ENCODE measurements at places on chromosomes 5 and 9.

DNA sequence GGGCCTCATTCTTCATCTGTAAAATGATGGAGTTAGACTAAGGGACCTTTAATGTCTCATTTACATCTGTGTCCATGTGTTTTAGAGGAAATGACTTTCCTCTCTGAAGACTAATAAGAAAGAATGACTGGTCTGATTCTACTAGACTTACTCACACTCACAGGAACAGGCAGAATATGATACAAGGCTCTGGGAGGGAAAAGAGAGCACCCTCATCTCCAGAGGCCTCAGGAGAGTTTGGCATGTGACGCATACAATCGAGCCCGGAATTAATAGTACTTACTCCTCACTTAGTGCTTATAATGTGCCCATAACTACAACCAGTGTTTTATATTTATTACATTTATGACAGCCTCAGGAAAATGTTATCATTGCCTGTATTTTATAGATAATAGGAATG is 608.7 kb downstream of the KCTD16 start:
- no peak for DNase-seq

DNA sequence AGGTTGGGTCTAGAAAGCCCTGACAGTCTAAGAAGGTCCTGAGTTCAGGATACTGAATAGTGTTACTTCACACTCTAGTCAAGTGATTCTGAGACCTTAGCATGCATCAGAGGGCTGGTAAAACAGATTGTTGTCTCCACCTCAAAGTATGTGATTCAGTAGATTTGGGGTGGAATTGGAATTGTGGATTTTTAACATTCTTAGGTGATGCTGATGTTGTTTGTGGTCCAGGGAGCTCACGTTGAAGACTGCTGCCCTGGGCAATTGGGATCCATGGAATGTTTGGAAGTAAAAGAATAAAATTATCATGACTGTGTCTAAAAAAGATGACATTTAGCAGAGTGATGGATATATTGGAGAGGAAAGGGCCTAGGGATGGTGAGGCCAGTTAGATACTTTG is 75.6 kb downstream of the VCAN start:
- no peak for DNase-seq

GRCh38 chr5:140633021-140633471 is at the start of gene CD14:
CD14 (minus strand) TSS chr5:140633175; CDS start chr5:140633071, 104 bp downstream.
- DNase-seq = peak; percentile 32

- DNase-seq = no peak
These were observed 74.8 kb upstream of the RAPGEF1 start for GRCh38 chr9:131814707-131815106.

DNA sequence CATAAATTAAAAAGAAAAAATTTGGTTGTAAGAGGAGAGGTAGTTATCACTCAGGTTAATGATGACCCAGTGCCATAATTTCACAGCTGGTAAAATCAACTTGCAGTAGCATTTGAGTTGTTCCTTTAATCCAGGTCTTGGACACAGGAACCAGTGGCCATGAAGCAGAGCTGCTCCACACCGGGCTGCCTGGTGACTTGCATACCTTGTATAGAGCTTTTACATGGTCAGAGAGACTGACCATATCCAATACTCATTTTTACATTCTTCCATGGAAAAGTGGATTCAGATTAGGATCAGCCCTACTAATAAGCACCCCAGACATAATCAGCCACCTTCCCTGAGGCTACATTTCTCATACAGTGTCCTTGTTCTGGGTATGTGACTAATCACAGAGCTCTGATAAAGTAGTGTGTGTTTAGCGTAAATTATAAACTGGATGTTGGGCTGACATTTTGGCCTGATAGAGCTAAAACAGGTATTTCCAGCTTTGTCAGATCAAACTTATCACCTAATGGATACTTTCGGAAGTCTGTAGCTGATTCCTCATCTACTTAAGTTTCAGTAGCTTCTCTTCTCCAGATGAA is 77.0 kb upstream of the ZSWIM6 start:
- DNase-seq = no peak

GRCh38 chr5:132746954-132747615 is at the start of gene CCNI2:
CCNI2 (plus strand) TSS chr5:132747426; CDS start chr5:132747496, 70 bp downstream.
- DNase-seq = no peak

DNA sequence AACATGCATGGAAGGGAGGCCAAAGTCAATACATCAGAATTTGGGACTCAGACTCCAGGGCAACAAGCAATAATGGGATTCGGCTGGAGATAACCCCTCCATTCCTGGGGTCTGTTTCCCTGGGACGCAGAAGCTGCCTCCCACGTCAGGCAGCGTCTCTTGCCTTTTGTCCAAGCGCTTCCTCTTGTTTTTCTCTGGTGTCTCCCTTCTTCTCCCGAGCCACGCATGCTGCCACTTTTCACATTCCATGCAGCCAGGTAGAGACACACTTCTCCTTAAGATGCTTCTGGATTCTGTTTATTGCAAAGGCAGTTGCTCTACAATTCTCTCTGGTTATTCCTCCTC is 267.3 kb downstream of the AOPEP start:
- no peak for DNase-seq

GRCh38 chr5:3778000-3778550 is 182.4 kb downstream of the IRX1 start:
- DNase-seq = no peak

DNA sequence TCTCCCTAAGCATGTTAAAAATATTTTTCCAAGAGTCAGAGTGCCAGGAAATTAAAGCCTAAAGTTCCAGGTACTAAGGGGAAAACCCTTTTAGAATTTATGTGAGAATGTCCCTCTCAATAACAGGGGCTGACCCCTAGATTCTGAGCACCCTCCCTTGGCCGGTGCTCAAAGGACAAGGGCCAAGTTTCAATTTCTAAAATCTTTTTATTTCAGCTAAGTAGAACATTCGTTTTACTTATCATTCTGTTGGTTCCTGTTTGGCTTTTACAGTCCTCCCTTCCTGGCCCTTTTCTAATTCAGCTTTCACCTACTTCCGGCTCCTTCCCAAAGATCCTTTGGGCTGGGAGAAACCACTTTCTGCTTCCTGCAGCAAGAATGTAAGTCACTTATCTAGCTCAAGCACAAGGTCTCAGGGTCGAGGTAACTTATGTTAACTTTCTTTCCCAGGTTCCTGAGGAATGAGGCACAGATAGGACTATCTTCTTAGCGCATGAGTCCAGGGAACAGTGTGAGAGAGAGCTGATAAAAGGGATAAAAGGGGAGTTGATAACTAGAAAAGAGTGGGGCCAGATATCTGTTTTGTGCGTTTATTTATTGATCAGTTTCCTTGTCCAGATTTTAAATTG is 34.6 kb upstream of the F2RL2 start:
- no peak for DNase-seq

DNA sequence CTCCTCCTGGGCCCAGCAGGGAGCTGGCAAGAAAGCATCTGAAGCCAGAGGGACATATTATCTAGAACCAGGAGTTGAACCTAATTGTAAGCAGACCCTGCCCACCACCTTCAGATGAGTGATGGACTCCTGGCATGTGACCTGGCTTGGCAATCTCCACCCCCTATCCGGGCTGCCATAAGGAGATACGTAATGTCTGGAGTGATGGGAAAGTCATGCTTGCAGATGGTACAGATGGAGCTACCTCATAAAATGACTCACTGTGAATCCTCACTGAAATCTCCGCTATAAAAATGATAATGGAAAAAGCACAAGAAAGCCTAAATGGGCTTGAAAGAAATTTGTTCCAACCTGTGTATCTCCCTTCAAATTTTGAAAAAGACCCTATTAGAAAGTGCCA is 157.5 kb downstream of the DMRT2 start:
- no peak for DNase-seq

DNA sequence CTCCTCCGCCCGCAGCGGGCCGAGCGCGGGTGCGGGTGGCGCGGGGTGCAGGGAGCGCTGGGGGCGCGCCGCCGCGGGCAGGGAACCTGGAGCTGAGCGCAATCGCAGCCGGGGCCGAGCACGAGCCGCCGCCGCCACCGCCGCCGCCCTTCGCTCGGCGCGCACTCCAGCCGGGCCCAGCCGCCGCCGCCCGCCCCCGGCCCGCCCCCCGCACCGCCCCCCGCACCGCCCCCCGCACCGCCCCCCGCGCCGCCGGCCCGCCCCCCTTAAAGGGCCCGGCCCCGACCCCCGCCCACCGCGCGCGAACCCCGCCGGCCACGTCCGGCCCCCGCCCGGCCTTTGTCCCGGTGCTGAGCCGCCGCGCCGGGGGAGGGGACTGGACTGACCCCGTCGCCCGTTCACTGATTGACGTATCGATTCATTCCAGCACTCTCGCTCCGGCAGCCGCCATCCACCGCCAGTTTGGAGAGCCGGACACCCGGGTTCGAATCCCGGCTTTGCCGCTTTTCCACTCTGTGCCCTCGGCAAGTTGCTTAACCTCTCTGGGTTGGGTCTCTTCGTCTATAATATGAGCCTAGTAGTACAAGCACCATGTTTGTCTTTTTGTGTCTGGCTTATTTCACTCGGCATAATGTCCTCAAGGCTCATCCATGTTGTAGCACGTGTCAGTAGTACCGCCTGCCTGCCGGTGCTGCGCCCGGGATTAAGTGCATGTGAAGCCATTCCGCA is at the start of gene SH3PXD2B:
Gene SH3PXD2B (minus strand): TSS at position 168 of the 729 bp plus-strand sequence. CDS start 173 bp downstream, outside the sequence.
- DNase-seq = peak; percentile 30

GRCh38 chr9:122941582-122942234 is 888 bp downstream of the RABGAP1 start:
- peak; percentile 24 for DNase-seq

GRCh38 chr5:15794052-15794985 is 294.3 kb downstream of the FBXL7 start:
- DNase-seq = no peak

GRCh38 chr9:94600715-94601114 is 7.1 kb upstream of the FBP2 start:
- DNase-seq = no peak

DNA sequence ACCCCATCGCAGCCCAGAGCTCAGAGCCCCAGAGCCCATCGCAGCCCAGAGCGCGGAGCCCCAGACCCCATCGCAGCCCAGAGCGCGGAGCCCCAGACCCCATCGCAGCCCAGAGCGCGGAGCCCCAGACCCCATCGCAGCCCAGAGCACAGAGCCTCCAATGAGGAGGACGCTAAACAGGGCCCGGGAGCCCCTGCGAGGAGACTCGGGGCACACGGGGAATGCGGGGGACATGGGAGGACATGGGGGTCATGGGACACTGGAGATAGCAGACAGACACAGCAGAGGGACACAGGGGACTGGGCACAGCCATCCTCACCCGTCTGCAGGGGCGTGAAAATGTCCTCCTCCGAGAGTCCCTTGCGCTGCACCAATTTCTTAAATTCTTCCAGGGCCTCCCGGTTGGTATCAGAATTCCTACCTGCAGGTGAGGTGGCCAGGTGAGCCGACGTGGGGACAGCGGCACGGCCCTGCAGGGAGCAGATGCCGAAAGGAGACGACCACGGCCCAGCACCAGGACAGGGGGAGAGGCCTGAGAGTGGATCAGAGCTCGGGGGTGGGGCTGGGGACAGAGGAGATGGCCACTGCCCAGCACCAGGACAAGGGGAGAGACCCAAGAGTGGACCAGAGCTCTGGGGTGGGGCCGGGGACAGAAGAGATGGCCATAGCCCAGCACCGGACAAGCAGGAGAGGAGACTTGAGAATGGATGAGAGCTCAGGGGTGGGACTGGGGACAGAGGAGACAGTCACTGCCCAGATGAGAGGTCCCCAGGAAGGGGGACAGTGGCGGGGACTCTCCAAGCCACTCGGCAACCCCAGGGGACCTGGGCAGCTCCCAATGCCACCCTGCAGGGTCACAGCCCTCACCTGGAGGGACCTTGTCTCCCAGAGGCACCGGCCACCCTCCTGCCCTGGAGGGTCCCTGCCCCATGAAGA is 2.8 kb downstream of the OBP2B start:
- no peak for DNase-seq

GRCh38 chr5:181207214-181207959 is 2.4 kb upstream of the TRIM7 start:
- DNase-seq = no peak

- peak; percentile 21 for DNase-seq
These were observed 136.3 kb downstream of the TMEM232 start for GRCh38 chr5:110590187-110590586.

DNA sequence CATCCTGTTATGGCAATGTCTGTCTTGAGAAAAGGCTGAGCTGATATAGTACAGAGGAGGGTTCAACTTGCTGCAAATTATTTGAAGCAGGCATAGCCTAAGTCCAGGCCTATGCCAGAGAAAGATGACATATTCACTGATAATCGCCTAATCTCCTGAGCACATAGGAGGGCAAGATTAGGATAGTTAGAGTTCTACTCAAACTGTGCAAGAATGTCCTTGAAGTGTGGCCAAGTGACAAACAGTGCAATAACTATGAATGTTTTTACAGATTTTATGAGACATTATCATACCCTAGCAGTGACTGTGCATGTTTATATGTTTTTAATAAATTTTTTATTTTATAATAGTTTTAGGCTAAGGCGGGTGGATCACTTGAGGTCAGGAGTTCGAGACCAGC is 96.2 kb downstream of the TSSK1B start:
- no peak for DNase-seq

GRCh38 chr9:91346644-91347043 is 15.1 kb downstream of the AUH start:
- no peak for DNase-seq

GRCh38 chr9:99266255-99267023 is 44.4 kb downstream of the SEC61B start:
- DNase-seq = peak; percentile 53

GRCh38 chr5:73606206-73606753 is 19.7 kb upstream of the ARHGEF28 start:
- DNase-seq = no peak

- DNase-seq = no peak
These were observed 74.5 kb upstream of the CCNG1 start for GRCh38 chr5:163362840-163363371.

GRCh38 chr5:5953584-5954274 is 424.6 kb downstream of the MED10 start:
- no peak for DNase-seq

GRCh38 chr9:68981789-68982188 is 32.1 kb downstream of the PRKACG start:
- peak; percentile 82 for DNase-seq

- DNase-seq = no peak
These were observed 19.1 kb downstream of the TMEM232 start for GRCh38 chr5:110707260-110707844.

GRCh38 chr5:68698025-68698940 is 395.5 kb upstream of the SLC30A5 start:
- no peak for DNase-seq

DNA sequence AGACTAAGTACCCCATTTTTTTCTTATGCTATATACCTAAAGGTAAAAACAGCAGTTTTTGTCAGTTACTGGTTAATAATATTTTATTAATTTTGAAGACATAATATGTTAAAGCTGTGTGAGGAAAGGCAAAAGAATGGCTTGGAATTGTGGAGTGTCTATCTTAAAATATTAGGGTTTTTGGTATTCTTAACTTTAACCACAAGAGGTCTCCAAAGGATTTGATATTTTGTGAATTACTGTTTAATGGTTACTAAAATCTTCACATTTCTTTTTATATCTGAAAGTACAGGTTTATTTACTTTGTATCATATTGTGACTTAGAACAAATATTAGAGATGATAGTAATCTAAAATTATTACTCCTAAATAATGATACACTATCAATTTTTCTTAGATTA is 32.0 kb upstream of the DHFR start:
- peak; percentile 39 for DNase-seq

- no peak for DNase-seq
These were observed 67.8 kb upstream of the SLC1A1 start for GRCh38 chr9:4422495-4422894.

GRCh38 chr9:6219981-6220380 is 4.4 kb downstream of the IL33 start:
- no peak for DNase-seq

- peak; percentile 41 for DNase-seq
These were observed 389.6 kb downstream of the SEMA5A start for GRCh38 chr5:9156282-9156681.
